ENCODE measurements at places on chromosomes 5 and 9. TPM values are rescaled to one million over a fixed set of nuclear protein-coding genes. Genes with fewer than 3 reads are reported as not detected.
A peak's percentile ranks its signal among the peaks of the same experiment; 100 is the strongest.

QRFP gene
- 0.06 TPM for polyA plus RNA-seq

PTRH1 gene
- polyA plus RNA-seq = 10.8 TPM

PCDHB3 gene
- polyA plus RNA-seq = 0.37 TPM

KIF4B gene
- polyA plus RNA-seq = not detected

NADK2 gene
- 15.4 TPM for polyA plus RNA-seq

DNA sequence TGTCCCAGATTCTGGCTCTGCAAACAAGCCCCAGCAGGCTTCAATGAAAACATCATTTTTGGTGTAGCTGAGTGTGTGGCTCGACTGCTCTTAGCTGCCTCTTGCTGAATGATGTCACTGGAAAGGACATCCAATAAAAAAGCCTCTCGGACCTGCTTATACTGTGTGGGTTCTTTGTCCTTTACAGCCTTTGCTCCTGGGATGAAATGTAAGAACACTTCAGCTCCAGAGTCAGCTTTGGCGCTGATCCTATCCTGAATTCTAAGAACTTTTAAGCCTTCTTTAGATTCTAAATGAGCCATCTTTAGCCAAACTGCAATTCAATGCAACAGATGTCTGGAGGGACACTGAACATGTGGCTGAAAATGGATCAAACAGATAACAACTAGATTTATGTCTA lies 404.6 kb upstream of the C9orf72 start:
- DNase-seq = no peak

DNA sequence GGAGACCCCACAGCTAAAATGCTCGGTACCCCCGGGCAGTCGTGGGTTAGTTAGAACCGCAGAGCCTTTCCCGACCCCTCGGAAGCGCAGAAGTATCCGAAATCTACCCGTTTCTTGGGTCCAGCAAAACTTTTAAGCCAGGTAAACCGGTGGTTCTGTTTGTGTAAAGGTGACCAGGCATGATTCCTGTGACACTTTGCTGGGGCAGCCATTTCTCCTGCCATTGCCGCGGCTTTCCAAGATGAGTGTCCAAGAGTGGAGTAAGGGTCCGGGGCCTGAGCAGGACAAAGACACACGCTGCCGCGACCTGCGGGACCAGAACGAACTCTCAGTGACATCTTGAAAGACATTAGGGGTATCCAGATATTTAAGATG lies 655 bp downstream of the MARVELD2 start:
- no peak for DNase-seq

DNA sequence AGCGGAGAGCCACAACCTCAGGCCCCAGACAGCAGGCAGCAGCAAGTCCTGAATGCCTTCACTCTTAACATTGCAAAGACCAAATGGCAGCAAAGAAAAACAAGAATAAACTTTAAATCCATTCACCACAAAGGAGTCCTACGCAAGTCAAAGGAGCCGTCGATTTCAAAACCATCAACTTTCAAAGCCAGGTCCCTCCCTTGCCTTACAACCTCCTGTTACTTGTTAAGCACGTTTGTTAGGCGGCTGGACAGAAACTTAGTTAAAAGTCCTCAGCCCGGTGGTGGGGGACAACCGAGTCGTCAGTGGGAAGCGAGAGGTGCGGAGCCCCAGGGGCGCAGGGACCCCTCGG lies 938 bp downstream of the LPAR1 start:
- no peak for DNase-seq

DNA sequence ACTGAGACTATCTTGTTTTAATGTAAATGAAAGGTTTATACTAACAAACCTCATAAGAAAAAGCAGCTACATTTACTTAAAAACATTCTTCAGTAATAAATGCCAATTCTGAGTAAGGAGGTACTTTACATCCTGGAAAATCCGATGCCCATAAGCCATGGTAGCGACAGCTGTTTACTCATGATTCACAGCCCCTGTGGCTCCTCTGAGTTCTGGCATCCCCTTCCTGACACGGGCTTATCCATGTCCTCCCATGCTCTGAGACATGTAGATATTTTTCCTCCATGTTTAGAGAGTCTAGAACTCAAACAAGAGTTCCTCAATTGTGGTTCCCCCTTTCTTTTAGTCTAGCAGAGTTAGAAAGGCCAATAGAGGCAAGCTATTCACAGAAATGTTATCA lies 63.1 kb upstream of the DEPDC1B start:
- DNase-seq = no peak

RGS7BP gene
- polyA plus RNA-seq = 0.07 TPM

VCP gene
- polyA plus RNA-seq = 248 TPM

LCN10 gene
- 34.0 TPM for polyA plus RNA-seq

CFAP157 gene
- 0.15 TPM for polyA plus RNA-seq

GAPT gene
- polyA plus RNA-seq = 0.22 TPM

DNA sequence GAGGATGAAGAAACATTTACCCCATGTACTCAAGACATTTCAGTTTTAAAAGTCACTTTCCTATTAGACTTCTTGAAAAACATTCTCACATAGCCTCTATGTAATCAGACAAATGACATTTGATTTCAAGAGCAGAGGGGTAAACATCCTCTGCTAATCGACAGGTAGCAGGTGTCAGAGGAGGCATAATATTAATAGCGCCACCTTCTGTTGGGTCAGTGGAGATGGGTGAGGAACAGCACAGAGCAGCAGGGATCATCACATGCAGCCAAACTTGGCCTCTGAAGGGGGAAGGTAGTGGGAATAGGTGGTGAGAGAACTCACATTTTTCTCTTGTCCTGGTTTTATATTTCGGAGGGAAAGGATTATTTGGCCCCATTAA lies 3.3 kb upstream of the LSM11 start:
- no peak for DNase-seq

GRCh38 chr5:2001300-2001699 lies 118.6 kb upstream of the IRX4 start:
- DNase-seq = no peak

DDX4 gene
- polyA plus RNA-seq = not detected

GDNF gene
- polyA plus RNA-seq = 0.04 TPM

DNA sequence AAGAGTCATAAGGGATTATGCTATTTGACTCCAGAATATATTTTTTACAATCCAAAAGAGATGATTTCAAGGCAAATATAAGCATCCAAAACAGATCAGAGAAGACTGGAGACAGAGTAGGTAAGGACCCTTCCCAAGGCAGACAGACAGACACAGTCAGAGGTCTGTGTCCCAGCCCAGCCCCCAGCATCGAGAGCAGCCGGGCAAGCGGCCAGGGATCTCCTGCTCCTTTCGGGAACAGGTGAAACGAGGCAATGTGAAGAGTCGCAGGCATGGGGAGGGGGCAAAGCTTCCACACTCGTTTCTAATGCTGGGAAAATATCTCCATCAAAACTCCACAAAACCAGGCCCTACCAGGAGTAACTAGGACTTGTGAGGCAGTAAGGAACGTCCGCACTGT lies 5.8 kb downstream of the PAEP start:
- no peak for DNase-seq

IFNK gene
- polyA plus RNA-seq = not detected

DNA sequence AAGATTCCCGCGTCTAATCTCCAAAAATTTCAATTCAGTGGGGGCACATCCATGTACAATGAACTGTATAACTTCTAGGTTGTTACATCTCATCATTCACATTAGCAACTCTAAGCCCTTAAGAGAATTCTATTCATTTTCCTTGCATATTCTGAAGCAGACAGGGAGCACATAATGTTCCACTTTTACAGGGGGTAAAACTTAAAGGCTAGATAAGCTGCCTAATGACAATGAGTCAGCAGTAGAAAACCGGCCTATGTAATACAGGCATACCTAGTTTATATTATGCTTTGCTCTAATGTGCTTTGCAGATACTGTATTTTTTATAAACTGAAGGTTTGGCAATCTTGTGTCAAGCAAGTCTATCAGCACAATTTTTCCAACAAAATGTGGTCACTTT lies 40.4 kb downstream of the PTAR1 start:
- no peak for DNase-seq

- DNase-seq = no peak
Observed at GRCh38 chr9:90926936-90927335, 125.3 kb downstream of the SYK start.

TXNDC15 gene
- 72.7 TPM for polyA plus RNA-seq

DNA sequence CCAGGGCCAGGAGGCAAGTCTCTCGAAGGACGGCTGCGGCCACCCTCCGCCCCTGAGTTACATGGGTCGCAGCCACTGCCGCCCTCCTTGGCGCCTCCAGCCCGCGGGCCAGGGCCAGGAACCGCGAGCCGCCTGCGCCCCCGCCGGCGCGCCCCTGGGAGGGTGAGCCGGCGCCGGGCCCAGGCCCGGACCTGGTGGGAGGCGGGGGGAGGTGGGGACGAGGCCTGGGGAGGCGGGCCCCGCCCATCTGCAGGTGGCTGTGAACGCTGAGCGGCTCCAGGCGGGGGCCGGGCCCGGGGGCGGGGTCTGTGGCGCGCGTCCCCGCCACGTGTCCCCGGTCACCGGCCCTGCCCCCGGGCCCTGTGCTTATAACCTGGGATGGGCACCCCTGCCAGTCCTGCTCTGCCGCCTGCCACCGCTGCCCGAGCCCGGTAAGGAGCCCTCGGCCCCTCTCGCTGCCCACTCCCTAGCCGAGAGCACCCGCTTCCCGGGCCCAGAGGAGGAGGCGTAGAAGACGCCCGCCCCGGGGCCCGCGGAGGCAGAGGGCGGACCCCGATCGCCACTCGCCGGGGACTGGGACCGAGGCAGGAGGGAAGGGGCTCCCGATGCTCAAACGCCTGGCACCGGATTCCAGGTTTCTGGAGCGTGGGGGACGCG lies at the start of gene ASS1:
Gene ASS1, plus strand, starts transcription at position 397 of the 657 bp plus-strand sequence. CDS start 7,268 bp downstream, outside the sequence.
- DNase-seq = peak; percentile 84

GRCh38 chr5:96048763-96049162 lies 87.1 kb upstream of the ELL2 start:
- DNase-seq = no peak

DNA sequence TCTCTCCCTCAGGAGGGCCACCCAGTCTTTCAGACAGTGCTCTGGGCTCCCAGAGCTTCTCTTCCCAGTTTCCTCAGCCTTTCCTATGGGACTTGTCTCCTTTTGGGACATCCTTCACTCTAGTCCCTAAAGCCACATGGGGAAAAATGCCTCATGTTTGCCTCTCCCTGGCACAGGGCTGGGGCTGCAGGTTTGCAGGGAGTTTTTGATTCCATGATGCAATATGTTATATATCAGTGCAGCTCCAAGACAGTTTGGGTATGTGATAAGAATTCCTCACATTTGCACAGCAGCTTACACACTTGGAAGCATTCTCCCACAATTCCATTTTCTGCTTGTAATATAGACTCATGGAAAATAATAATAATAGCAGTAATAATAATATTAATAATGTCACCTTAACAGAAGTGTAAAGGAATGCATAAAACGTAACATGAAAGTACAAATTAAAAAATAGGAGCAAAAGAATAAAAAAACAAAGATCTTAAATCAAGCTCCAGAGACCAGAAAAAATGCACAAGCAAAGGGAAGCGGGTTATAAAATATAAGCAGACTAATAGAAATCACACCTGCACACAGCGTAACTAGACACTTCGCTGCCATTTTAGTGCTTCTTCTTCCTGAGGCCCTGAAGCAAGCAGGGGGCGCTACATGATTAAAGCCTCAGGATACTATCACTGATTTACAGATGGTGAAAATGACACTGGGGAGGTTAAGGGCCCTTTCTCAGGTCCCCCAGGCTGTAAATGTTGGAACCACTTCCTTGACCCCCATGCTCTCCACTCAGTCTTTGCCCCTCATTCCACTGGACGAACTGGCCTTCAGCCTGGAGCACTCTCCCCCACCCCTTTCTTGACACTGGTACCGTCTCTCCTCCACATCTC lies 70.0 kb upstream of the IL17B start:
- no peak for DNase-seq

CYLC2 gene
- not detected for polyA plus RNA-seq

DNA sequence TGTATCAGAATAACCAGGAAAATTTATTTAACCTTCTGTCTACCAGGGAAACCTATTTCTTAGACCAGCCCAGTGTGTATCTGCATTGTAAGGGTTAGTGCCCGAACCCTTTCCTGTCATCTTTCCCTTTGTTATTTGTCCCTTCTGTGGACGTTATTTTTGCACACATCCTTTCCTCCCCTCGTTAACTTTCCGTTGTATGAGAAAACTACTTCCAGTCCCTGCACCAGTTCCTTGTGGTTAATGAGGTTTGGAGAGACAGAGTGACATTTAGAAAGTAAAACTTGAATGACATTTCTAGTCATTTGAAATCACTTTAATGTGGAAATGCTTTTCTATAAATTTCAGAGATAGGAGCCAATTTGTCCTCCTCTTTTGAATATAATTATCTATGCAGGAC lies 4.3 kb upstream of the IFNB1 start:
- DNase-seq = no peak

DNA sequence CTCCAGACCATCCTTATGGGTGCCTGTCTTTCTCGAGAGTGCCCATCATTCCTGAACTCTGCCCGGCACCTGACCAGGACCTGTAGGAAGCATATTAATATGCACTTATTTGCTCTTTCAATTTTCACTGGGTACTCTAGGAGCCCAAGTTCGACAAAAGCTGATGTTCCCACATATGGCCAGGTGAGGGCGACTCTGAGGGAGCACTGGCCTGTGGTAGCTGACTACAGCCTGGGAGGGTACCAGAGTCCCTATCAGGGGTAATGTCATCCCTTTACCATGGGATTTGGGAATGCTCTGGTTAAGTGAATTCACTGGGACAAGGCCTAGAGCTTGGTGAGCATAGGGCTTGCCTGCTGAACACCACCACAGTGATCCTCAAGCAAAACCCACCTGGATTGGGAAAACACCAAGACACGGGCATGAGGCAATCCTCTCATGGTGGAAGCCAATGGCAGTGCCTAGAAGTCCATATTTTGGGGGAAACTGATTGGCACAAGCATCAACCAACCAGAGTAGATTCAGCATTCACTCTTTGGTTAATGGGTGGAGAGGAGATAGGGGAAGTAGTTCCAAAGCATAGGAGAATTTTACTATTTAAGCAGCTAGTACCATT lies 112.2 kb downstream of the MTX3 start:
- DNase-seq = no peak

PCDH1 gene
- 16.2 TPM for polyA plus RNA-seq

DNA sequence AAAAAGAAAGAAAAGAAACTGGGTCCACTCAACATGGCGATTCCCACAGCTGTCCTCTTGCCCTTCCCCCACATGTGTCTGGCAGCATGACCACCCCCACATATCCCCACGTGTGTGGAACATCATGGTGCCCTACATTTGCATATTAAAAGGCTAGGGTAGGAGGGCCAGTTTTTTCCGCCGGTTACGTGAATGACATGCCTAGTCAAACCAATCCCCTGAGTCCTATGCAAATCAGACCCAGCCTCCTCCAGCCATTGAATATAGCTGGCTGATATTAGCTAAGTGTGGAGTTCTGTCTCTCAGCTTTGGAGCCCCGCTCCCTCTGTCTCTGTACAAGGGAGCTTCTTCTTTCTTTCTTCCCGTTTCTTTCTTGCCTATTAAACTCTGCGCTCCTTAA lies 33.0 kb upstream of the CCDC112 start:
- no peak for DNase-seq

- DNase-seq = no peak
Observed at GRCh38 chr5:126000507-126000906, 422.7 kb upstream of the GRAMD2B start.

DNA sequence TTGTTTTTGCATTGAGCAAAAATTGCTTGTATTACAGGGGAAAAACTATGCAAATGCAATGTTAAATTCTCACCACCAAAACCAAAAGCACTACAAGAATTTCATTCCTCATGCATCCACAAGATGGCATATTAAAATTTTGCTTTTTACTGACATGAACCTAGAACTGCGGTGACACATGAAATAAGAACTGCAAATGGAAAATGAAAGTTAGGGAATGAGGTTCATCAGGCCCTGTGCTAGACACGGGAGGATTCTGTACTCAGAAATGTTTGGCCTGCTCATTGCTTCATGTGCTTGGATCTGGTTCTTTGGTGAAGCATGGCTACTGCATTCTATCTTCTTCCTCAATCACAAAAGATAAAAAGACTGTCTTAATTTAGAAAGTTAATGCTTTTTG lies 9.1 kb upstream of the RFK start:
- DNase-seq = peak; percentile 13

- no peak for DNase-seq
Observed at GRCh38 chr5:137245438-137245837, 253.7 kb downstream of the SPOCK1 start.
